GDM1 (cell line): ENCODE measurements at places on chromosomes 16 and 17.

GRCh38 chr16:75996491-75996890, 270.2 kb upstream of the CPHXL start:
- no peak for DNase-seq

DNA sequence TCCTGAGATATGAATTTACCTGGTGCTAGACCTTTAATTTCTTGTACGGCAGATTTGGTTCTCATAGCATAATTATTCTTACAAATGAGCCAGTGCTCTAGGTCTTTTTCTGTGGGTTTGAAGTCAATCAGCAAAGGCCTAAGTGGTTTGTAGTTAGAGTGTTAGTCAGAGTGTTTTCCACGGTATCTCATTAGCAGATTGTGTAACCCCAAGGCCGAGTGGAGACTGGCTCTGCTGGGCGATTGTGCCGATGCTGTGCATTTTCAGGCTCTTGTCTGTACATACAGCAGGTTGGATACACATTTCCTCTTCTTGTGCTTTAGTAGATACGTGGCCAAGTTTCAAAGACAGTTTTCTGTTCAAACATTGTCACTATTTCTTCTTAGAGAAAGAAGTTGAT, 78.6 kb upstream of the CA10 start:
- no peak for DNase-seq

- DNase-seq, result no peak
These were observed 191.4 kb upstream of the SDK2 start for GRCh38 chr17:73835605-73836004.

DNA sequence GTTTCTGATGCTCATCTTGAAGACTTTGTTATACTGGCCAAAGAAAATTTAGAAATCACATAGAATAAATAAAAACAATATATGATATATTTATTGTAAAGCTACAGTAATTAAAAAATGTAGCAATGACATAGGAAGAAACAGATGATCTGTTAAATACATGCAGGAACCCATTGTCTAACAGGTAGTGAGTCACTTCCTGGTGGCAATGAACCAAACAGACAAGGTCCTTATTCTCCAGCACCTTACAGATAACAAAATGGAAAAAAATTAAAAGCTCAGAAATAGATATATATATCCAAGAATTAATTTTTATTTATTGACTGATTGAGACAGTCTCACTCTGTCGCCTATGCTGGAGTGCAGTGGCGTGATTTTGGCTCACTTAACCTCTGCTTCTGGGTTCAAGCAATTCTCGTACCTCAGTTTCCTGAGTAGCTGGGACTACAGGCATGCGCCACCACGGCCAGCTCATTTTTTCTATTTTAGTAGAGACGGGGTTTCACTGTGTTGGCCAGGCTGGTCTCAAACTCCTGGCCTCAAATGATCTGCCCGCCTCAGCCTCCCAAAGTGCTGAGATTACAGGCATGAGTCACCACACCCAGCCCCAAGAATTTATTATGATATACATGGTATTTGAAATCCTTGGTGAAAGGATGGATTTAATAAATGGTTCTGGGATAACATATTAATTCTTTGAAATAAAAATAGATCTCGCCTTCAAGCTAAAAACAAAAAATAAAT, 7.5 kb downstream of the NETO2 start:
- DNase-seq, result no peak

- no peak for DNase-seq
These were observed 130.7 kb downstream of the CPPED1 start for GRCh38 chr16:12672986-12673385.

GRCh38 chr16:80806927-80807340, 2.5 kb upstream of the CDYL2 start:
- DNase-seq, result no peak
